HTR-8/SVneo (cell line): ENCODE measurements at places on chromosomes 1 and 21.

- no peak for DNase-seq
Observed at GRCh38 chr1:192592981-192593708, 17.6 kb downstream of the RGS1 start.

DNA sequence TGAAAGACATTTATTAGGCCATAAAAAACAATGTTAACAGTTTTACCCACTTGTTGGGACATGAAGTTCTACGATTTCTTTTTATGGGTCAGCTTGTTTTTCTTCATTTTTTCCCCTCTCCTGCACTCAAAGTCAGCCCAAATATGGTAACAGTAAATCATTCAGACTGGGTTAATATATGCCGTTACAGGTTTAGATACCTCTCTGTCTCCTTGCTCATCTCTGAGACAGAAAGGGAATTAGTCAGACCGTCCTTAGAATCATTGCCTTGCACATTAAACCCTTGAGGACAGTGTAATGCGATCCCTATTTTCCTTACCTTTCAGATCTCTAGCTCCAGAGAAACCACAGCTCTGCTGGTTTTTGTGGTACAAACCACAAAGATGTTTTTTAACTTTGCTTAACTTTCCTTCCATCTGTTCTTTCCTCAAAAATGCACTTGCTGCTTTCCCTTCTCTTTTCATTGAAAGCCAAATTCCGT lies 613.3 kb downstream of the PLPP3 start:
- DNase-seq, result peak; percentile 23

- no peak for DNase-seq
Observed at GRCh38 chr1:208243527-208243966, 637 bp downstream of the PLXNA2 start.

DNA sequence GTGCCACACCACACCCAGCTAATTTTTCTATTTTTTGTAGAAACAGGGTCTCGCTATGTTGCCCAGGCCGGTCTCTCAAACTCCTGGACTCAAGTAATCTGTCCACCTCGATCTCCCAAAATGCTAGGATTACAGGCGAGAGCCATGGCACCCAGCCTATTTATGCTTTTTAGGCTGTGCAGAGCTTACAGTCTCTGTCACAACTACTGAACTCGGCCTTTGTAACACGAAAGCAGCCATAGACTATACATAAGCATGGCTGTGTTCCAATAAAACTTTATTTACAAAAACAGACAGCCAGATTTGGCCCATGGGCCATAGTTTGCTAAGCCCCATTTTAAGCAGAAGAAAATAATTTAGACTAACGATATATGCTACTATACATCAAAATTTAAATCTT lies 54.4 kb downstream of the NID1 start:
- no peak for DNase-seq

DNA sequence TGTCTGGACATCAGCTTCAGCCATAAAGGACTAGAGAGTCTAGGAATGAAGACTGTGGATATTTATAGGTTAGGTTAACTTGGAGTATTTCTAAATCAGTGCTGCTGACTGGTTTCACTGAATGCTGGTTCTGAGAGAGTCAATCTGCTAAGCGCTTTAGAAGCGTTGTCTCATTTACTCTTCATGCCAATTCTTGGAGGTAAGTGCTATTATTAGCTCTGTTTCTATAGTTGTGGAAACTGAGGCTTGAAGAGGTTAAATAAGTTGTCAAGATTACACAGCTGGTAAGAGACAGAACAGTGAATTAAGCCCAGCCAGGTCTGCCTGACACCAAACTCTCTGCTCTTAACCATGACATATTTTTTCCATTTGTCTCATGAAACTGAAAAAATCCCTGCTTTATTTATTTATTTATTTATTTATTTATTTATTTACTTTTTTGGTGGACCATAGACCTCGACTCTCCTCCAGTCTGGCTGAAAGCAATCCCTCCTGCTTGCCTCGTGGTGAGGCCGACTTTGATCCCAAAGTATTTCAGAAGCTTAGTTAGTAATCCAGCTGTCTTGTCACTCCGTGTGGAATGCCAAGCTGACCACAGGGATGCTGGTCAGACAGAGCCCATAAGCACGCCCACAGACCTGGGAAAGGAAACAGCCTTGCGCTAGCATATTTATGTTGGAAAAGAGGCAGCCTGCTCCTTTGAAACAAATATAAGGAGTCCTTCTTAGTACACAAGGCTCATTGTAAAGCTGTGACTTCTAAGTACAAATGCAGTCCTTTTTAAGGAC lies 16.9 kb downstream of the NTMT2 start:
- peak; percentile 48 for DNase-seq

- DNase-seq, result no peak
Observed at GRCh38 chr1:56190806-56191365, 388.5 kb downstream of the PLPP3 start.

DNA sequence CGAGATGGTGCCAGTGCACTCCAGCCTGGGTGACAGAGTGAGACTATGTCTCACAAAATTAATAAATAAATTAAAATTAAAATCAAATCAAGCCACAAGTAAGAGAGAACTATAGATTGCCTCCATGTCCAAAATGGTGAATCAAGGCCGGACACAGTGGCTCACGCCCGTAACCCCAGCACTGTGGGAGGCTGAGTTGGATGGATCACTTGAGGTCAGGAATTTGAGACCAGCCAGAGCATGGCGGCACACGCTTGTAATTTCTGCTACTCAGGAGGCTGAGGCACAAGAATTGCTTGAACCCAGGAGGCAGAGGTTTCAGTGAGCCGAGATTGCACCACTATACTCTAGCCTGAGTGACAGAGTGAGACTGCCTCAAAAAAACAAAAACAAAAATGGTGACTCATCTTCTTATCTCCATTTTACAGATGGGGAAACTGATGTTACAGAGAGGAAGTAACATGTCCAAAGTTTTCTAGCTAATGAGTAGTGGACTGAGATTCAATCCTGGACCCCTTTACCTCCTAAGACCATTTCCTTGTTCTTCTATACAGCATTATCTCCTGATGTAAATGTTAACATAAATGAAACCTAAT lies 99.0 kb upstream of the HNRNPU start:
- DNase-seq, result no peak

DNA sequence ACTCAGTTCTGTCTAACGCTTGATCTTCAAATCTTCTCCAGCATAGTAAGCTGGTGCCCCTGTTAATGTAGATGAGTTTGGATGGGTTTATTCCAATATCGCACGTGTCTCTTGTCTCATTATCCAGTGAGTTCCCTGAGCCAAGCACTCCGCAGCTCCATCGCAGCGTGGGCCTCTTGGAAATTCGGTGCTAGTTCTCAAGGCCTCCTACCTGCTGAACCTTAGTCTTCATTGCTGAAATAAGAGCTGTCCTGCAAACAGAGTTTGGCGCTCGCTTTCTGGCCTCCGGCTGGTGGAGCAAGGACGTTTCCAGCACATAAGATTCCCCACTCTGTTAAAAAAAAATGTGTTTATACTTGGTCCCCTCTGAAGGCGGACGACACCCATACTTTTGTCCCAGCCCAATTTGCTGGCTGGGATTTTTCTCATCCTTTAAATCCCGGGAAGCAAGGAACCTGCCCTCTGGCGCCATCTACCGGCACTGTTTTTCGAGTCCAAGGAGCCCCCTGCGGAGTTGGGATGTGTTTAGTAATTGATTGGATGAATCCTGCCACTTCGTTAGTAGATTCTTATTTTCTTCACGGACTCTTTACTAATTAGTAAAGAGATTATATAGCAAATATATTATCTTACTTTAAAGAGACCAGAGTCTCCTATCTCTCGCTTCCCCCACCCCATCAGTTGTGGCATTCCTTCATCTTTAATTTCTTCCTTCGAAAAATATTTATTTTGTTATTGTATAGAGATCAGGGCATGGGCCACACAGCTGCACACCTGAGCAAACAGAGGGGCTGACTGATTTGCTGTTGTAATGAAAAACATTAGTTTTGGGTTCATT lies 14.7 kb downstream of the JUN start:
- DNase-seq, result no peak

GRCh38 chr21:38433471-38433870 lies 64.8 kb downstream of the ERG start:
- DNase-seq, result no peak
